ENCODE measurements at places on chromosomes 5 and 9. TPM values are rescaled to one million over a fixed set of nuclear protein-coding genes. Genes with fewer than 3 reads are reported as not detected.

TAS2R1 gene
- total RNA-seq, result not detected

RAI14 gene
- total RNA-seq, result 60.3 TPM

TEX48 gene
- not detected for total RNA-seq

ECM2 gene
- total RNA-seq, result 7.6 TPM

PRDM9 gene
- total RNA-seq, result not detected

NME5 gene
- 20.6 TPM for total RNA-seq

NAIP gene
- 43.1 TPM for total RNA-seq

HNRNPA0 gene
- 28.3 TPM for total RNA-seq

SLC45A2 gene
- total RNA-seq, result 0.22 TPM

MYOZ3 gene
- total RNA-seq, result 0.66 TPM

LAMC3 gene
- total RNA-seq, result 13.8 TPM

SHLD3 gene
- total RNA-seq, result 2.5 TPM

KCNN2 gene
- 1.5 TPM for total RNA-seq

GRXCR2 gene
- total RNA-seq, result not detected

RNF183 gene
- total RNA-seq, result 3.6 TPM

FCN1 gene
- total RNA-seq, result 13.0 TPM

PCDHB8 gene
- 3.7 TPM for total RNA-seq

CERCAM gene
- 25.5 TPM for total RNA-seq

DOCK8 gene
- total RNA-seq, result 46.5 TPM

MEIKIN gene
- total RNA-seq, result 0.63 TPM

GAPVD1 gene
- 44.8 TPM for total RNA-seq

PRR16 gene
- 3.6 TPM for total RNA-seq

BTNL8 gene
- 0.19 TPM for total RNA-seq

HCN1 gene
- not detected for total RNA-seq

SERINC5 gene
- total RNA-seq, result 23.8 TPM

TUBB4B gene
- 258 TPM for total RNA-seq

RFESD gene
- total RNA-seq, result 2.6 TPM

GADD45G gene
- total RNA-seq, result 7.3 TPM

OR1J2 gene
- not detected for total RNA-seq

PTGS1 gene
- 9.4 TPM for total RNA-seq

RNF44 gene
- 61.8 TPM for total RNA-seq

GARIN3 gene
- not detected for total RNA-seq

ZDHHC11B gene
- 5.4 TPM for total RNA-seq

SLC4A9 gene
- 2.5 TPM for total RNA-seq

FOXD4 gene
- 0.60 TPM for total RNA-seq

DMRT2 gene
- 9.3 TPM for total RNA-seq

TAF1L gene
- total RNA-seq, result not detected

TAF11L10 gene
- not detected for total RNA-seq

FLT4 gene
- total RNA-seq, result 29.4 TPM

HSPB3 gene
- not detected for total RNA-seq

CTNND2 gene
- total RNA-seq, result 0.79 TPM

MSMP gene
- 0.47 TPM for total RNA-seq

ZNF608 gene
- 35.8 TPM for total RNA-seq

DPM2 gene
- total RNA-seq, result 42.8 TPM

TMC1 gene
- 0.25 TPM for total RNA-seq

F12 gene
- total RNA-seq, result 4.2 TPM

ANKRD31 gene
- total RNA-seq, result 0.38 TPM

PCDHGB4 gene
- 6.1 TPM for total RNA-seq

ADAMTS13 gene
- total RNA-seq, result 3.1 TPM

MAST4 gene
- 31.4 TPM for total RNA-seq

CENPP gene
- total RNA-seq, result 4.2 TPM

SPINK13 gene
- 1.6 TPM for total RNA-seq

All from kidney (tissue), 22 donors.